ENCODE measurements at places on chromosomes 5 and 9.
A peak's percentile ranks its signal among the peaks of the same experiment; 100 is the strongest.

- DNase-seq = no peak
These were observed 475.7 kb downstream of the ENC1 start for GRCh38 chr5:74164725-74165235.

GRCh38 chr5:96408210-96408777 lies 24.8 kb downstream of the PCSK1 start:
- peak; percentile 36 for DNase-seq

GRCh38 chr9:21848615-21849014 lies 46.2 kb downstream of the MTAP start:
- no peak for DNase-seq

DNA sequence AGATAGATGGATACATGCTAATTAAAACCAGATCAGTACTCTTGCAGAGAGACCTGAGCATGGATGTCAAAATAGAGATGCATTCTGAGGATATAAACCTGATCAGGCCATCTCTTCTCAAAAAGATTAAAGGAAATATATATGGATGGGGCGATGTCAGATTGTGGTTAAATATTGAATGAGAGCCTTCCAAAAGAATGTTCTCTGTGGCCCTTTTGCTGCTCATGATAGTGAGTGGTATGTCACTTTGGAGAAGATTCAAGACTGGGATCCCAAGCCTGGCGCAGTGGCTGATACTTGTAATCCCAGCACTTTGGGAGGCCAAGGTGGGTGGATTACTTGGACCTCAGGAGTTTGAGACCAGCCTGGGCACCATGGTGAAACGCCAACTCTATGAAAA lies 20.5 kb downstream of the ZNF131 start:
- no peak for DNase-seq

GRCh38 chr5:175691761-175692160 lies 33.9 kb downstream of the HRH2 start:
- DNase-seq = no peak

DNA sequence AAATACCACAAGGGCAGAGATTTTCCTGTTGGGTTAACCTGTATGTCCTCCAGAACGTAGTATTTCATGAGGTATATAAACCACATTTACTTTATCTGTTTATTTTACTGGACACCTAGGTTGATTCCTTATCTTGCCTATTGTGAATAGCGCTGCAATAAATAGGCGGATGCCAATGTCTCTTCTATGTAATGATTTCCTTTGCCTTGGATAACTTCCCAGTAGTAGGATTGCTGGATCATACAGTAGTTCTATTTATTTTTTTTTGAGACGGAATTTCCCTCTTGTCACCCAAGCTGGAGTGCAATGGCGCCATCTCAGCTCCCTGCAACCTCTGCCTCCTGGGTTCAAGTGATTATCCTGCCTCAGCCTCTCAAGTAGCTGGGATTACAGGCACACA lies 15.6 kb upstream of the TUT7 start:
- DNase-seq = no peak

DNA sequence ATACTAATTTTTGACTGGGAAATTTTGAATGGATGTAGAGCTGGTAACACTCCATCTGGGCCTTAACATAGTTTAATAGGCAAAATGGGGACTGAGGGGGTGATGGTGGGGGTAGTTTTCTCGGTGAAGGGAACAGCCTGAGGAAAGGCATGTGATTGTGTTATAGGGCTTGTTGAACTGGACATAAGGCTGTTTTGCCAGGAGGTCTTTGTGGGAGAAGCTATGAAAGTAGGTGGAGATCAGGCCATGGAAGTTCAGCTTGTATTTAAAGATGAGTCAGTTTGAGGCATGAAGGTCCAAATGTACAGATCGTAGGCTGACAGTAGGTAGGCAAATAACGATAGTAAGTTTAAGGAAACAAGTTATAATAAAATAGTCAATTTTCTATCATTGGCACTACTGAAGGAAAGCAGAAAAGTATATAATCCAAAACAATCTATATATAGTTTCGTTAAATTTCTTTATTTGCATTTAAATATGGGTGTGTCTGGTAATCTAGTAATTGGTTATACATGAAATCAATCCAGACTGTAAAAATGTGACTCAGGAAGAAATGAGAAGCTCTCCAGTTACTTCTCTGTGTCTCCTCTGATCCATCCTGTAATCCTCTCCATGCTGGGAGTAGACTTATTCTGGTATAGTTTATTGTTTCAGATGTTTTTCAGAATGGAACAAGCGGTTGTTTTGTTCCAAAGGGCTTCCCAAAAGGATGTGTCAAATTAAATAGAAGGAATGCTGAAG lies 2.8 kb downstream of the CSNK1G3 start:
- DNase-seq = no peak

DNA sequence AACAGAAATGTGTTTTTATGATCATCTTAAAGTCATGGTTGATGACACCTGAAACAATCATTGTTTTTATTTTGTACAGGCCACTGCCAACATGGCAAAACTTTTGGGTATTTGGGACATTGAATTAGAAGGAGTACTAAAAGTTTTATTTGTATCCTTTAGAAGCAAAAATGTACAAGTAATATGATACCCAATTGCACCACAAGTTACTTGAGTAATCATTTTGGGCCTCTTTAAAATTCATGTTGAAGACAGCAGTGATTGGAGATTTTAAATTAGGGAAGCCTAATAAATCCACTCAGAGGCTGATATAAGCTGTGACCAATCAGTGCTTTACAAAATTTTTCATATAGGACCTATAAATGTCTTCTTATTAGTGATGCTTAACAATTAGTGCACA lies 212.9 kb downstream of the MARCHF11 start:
- no peak for DNase-seq

DNA sequence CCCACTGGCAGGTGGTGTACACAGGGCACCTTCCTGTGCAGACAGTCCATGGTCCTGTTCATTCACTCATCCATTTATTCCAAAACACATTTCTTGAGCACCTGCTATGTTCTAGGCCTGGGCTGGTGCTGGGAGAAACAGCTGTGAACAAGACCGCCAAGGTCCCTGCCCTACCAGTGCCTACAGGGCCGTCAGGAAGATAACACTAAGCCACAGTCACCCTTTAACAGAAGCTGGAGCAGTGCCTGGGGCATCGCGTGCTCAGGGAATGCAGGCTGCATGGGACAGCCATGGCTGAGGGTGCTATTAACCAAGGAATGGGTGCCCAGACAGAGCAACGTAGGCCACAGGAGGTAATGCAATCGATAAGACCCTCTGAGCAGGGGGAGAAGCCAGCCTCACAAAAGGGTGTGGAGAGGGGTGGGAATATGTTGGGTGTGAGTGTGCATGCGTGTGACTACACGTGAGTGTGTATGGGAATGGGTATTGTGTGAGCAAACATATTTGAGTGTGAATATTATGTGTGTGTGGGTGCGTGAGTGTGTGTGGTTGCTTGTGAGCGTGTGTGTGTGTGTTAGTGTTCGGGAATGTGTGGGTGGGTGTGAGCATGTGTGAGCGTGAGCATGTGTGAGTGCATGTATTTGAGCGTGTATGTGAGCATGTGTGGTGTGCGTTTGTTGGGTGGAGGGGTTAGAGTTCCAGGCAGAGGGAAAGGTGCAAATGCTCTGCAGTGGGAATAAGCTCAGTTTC lies 19.1 kb downstream of the DUSP1 start:
- no peak for DNase-seq

DNA sequence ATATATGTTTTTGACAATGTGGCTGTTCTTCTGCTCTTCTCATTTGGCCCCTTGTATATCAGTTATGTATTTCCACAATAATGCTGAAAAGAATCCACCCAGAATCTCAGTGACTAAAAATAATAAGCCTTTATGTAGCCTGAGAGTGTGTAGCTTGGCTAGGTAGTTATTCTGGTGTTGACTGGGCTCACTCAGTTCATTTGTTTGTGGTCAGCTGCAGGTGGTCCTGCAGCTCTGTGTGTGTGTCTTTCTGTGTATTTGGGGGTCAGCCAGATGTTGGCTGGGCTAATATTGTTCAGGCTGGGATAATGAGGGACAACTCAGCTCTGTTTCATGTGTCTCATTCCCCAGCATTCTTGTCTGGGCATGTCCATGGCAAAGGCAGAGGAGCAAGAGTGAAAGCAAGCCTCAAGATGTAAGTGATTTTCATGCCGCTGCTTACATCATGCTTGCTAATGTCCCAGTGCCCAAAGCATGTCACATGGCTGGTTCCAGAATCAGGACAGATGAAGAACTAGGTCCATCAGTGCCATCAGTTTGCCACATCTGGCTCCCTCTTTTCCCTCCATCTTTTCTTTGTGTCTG lies 162.8 kb downstream of the KCTD16 start:
- DNase-seq = no peak

GRCh38 chr5:57486027-57486602 lies 3.5 kb upstream of the ACTBL2 start:
- no peak for DNase-seq

GRCh38 chr5:161305601-161306000 lies 240.9 kb downstream of the GABRB2 start:
- no peak for DNase-seq

DNA sequence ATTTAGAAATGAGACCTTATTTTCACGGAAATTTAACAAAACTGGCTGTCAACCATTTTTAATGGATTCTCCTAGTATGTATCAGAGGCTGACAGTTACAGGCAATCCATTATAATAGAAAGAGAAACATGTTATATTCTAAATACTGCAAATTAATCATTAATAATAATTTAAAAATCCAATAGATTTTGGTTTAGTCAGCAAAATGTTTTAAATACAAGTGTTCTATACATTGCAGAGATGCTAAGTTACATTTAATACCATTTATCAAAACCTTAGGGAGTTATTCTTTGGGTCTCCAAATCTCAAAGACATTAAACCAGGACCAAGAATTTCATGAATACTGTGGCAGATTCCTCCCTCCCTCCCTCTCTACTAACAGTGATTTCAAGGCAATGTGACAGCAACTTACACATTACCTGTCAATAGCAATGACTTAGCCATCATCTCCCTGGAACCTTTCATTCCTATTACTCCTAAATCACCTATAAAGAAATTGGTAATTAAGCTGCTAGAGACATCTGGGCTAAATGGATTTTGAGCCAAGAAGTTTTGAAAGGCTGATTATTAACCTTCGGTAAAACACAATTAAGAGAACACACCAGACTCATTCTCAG lies 768.5 kb upstream of the DMAC1 start:
- no peak for DNase-seq

Measured in inflammatory macrophage treated with lipopolysaccharide for 4 hours (primary cell).